ENCODE measurements at places on chromosomes 13 and 19. TPM values are rescaled to one million over a fixed set of nuclear protein-coding genes. Genes with fewer than 3 reads are reported as not detected.

The LRP3 gene
- 9.9 TPM for total RNA-seq

The ETV2 gene
- total RNA-seq, result not detected

The UBE2L5 gene
- not detected for total RNA-seq

The ZNF160 gene
- total RNA-seq, result 11.9 TPM

The CCDC124 gene
- 32.3 TPM for total RNA-seq

The GIPC3 gene
- 0.29 TPM for total RNA-seq

The EPS8L1 gene
- 5.4 TPM for total RNA-seq

The DKKL1 gene
- not detected for total RNA-seq

The PBX4 gene
- 0.57 TPM for total RNA-seq

The HSPB6 gene
- 6.7 TPM for total RNA-seq

The TMEM238 gene
- 2.0 TPM for total RNA-seq

The FXYD7 gene
- total RNA-seq, result not detected

The DHDH gene
- total RNA-seq, result 0.55 TPM

The NLRP7 gene
- not detected for total RNA-seq

The CYP2A7 gene
- not detected for total RNA-seq

The DNMT1 gene
- 54.2 TPM for total RNA-seq

The SERPINE3 gene
- total RNA-seq, result not detected

The CYP4F2 gene
- not detected for total RNA-seq

The CILP2 gene
- total RNA-seq, result 0.02 TPM

The SIGLEC8 gene
- total RNA-seq, result not detected

The ZNF223 gene
- 1.9 TPM for total RNA-seq

The CYP2F1 gene
- not detected for total RNA-seq

The KATNAL1 gene
- total RNA-seq, result 6.1 TPM

The SYT3 gene
- total RNA-seq, result 0.49 TPM

The CCL25 gene
- total RNA-seq, result not detected

The BRCA2 gene
- total RNA-seq, result 8.8 TPM
